CD4-positive, alpha-beta T cell treated with Interleukin-4 for 4 hours (primary cell): ENCODE measurements at places on chromosomes 16 and 17.

DNA sequence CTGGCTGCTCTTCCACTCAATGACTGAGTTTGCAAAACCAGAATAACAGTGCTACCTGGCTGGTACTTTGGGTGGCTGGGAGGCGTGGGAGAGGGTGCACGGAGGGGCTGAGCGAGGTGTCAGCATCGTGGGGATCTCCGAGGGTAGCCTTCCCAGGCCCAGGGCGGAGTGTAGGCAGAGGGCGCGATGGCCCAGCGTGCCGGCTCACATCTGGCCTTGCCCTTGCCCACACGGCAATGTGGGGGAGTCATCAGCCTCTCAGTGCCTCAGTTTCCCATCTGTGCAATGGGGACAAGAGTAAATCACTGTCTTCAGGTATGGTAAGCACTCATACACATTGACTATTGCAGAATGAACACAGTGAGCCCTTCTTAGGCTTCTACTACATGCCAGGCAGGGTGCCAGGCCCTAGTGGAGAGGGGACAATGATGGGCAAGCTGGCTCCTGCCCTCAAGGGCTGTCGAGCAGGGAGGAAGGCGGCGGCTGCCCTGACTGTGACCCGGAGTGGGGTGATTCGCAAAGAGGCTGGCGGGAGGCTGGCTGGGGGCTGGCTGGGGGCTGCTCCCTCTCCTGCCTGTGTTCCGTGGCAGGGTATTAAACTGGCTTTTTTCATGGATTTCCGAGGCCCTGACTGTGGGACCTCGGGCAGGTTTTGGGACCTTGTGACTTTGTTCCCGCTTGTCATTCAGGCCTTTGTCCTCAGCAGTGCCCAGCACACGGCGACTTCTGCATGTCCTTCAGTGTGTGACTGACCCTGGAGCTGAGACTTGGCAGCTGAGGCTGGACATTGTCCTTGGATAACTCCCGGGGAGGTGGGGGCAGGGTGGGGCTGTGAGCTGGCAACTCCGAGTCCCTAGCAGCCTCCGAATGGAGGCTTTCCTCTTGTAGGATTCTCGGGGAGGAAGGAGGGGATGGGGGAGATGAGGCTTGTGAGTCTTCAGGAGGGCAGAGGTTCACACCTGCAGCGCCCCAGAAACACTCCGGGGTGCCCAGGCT lies 243.1 kb downstream of the SEC14L1 start:
- DNase-seq: no peak

DNA sequence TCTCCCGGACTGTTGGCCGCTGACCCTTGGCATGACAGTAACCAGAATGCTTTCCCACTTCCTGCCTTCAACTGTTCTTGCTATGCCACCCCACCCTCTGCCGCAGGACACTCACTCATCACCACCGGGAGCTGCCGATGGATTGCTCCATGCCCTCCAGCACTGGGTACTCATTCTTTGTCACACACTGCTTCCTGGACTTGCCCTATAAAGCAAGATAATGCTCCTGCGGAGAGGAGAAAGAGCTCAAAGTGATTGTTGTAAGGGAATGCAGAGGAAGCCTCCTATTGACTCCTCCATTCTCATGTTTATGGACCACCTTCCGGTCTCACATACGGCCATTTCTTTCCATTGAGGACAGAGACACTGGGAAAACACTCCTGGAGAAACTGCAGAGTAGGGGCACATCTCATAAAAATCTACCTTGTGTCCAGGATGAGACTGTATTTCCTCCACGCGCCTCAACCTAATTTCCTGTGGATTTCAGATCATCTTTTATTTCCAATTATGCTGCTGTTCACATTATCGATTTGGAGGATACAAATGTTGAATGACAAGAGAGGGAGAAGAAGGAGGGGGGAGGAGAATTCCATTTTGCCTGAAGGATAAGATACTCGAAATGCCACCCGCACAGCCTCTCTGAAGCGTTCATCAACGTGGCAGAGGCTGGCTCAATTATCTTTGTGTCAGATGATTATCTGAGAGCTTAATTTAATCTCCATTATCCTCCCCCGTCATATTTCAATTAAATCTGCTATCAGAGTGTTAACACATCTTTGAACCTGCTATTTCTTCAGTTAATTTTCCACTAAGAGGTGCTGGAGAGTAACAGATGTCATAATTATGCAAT lies 486.1 kb upstream of the SALL1 start:
- no peak for DNase-seq

- no peak for DNase-seq
Observed at GRCh38 chr17:62704381-62704971, 77.0 kb downstream of the MRC2 start.

DNA sequence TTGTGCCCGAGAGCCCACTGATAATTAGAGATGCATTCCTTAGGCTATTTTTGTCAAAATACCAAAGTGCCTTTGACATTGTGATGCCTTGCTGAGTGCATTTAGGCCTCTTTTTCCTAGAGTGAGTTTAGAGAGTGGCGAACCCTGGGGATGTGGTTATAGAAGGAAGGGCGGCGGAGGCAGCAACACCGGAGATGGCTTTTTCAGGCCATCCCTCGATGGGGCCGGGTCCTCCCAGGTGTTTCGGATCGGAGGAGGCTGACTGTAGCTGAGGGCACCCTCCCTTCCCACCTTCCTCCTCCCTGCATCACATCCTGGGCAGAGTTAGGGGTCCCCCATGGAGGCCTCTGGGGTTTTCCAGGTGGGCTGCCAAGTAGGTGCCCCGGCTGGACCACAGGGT lies 6.6 kb upstream of the SNAI3 start:
- no peak for DNase-seq

- DNase-seq: no peak
Observed at GRCh38 chr16:20726661-20727060, 15.0 kb downstream of the THUMPD1 start.

GRCh38 chr17:3818786-3819185 lies 17.8 kb upstream of the ITGAE start:
- no peak for DNase-seq

- peak; percentile 90 for DNase-seq
Observed at GRCh38 chr17:50161023-50161910, 4.5 kb upstream of the SGCA start.

GRCh38 chr17:74011966-74012365 lies 191.5 kb upstream of the RPL38 start:
- DNase-seq: no peak
